CD4-positive, CD25-positive, alpha-beta regulatory T cell (primary cell): ENCODE measurements at places on chromosomes 6 and 20.

DNA sequence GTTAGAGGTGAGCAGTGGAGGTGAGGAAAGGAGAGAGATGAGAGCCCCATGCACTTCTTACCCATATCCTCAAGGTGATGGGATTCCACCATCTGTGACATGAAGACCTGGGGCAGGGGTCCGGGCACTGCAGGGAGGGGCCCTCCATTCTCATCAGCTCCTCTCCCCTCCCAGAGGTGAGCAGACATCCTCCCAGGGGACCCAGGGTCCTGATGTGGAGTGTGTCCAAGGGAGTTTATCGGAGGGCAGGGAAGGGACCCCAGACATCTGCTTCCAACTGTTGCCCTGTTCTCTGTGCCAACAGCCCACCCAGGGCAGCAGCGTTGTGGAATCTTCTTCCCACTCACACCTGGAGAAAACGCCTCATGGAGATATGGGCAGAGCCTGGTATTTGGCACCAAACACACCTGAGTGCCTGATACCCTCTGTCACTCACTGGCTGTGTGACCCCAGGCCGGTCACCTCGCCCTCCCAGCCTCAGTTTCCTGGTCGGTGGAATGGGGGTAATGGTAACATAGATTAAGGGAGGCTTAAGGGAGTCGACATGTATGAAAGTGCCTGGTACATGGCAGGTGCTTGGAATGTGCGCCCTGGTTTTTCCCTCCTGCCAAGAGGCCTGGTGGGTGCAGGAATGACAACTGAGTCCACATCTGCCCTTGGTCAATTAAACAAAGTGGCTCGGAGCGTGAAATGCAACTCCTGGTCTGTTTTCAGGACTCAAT lies 227.9 kb downstream of the PREX1 start:
- DNase-seq = no peak

GRCh38 chr6:145809785-145810184 lies 4.8 kb downstream of the FBXO30 start:
- DNase-seq = no peak

- DNase-seq = no peak
Observed at GRCh38 chr20:49545572-49545971, 22.4 kb downstream of the PTGIS start.

DNA sequence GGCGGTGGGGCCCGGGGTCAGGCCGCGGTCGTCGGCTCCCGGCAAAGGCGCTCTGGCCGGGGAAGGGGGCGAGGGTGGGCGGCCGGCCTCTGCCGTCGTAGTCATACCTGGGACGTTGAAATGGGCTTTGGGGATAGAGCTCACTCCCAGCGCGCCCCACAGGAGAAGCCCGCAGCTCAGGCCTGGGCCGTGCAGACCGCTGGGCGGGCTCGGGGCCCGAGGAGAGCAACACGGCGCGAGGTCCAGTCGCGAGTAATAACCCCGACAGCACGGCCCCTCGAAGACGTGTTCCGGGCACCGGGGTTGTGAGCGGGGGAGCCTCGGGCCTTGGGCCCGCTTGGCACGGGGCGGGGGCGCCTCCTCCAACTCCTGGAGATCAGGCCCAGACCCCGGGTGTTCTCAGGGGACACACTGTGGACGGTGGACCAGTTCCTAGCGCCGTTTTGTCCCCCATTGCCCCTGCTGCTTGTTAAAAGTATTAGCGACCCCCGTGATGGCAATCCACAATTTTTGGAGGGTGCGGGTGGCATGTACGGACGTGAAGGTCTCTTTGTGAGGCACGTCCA lies 10.9 kb downstream of the FOXC1 start:
- DNase-seq = no peak

DNA sequence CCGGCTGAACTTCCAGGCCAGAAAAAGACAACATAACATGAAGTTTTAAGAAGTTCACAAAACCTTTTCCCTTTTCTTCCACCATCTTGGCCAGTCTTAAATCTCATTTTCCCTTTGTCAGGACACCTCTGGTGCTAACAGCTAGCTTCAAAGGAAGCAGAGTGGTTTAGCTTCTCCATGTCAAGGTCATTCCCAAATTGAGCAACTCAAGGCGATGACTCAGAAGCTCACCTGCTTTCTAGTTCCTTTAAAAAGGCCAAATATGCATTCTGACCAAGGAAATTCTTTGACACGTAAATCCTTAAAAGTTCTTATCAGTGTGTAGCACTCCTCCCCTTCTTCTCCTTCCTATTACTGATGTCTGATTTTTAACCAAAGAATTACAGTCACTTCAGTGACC lies 69.6 kb upstream of the VGLL2 start:
- no peak for DNase-seq

DNA sequence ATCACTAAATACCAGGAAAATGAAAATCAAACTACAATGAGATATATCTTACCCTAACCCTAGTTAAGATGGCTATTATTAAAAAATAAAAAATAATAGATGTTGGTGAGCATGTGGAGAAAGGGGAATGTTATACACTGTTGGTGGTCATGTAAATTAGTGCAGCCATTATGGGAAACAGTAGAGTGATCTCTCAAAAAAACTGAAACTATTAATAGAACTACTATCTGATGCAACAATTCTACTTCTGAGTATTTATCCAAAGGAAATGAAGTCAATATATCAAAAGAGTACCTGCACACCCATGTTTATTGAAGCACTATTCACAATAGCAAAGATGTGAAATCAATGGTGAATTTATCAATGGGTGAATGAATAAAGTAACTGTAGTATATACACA lies 48.6 kb downstream of the HLA-A start:
- no peak for DNase-seq

DNA sequence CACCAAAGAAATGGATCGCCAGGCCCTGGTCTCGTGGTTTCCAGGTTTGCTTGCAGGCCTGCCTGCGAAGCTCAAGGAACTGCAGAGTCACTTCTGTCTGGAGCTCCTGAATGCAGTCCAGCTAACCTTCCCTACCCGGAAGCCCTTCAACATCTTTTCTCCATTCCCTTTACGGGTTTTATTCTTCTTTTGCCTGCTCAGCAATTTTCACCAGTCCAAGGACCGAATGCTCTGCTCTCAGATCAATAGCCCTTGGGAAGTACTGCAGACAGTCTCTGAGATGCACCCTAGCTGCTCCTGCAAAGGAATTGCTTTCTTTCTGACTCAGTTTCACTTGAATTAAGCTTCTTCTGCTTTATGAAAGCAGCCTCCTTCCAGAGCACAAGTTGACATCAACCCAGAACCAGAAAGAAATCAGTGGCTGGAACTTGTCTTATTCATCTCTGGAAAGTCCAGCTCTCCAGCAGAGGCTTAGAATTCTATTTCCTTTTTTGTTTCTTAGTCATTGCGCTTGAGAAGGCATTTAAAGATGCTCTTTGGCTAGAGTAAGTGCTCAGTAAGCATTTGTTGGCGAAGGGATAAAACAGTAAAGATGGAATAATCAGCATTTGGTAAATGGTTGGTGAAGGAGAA lies 18.7 kb upstream of the YWHAB start:
- no peak for DNase-seq

DNA sequence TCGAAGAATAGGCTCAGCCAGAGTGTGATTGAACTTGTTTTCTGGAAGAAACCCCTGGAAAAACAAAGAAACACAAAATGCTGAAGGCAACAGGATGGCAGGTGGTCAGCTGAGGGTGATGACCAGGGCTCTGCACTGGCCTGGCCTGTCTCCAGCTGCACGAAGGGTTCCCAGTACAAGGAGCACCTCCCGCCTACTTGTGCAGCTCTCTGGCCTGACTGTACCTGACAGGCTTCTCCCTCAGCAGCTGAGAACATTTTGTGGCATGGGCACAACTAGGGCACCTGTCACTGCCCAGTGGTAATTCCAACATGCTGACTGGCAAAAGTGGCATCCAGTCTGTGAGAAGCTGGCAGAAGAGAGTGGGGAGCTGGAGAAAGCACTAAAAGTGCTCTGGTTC lies 38.8 kb upstream of the EMILIN3 start:
- DNase-seq = no peak

DNA sequence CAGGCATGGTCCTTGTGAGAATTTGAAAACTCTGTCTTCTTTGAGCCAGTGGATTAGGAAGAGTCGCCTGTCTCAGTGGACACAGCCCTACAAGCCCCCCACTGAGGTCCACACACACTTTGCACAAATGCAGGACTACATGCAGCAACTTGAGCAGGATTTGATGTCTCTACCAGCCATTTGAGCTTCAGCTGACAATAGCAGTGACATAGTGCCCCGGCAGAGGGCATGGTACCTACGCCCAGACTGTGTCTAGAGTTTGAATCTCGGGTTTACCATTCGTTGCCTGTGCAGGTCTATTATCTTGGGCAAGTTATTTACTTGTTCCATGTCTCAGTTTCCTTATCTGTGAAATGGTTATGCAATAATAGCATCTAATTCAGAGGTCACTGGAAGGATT lies 580.1 kb downstream of the TFAP2B start:
- no peak for DNase-seq

DNA sequence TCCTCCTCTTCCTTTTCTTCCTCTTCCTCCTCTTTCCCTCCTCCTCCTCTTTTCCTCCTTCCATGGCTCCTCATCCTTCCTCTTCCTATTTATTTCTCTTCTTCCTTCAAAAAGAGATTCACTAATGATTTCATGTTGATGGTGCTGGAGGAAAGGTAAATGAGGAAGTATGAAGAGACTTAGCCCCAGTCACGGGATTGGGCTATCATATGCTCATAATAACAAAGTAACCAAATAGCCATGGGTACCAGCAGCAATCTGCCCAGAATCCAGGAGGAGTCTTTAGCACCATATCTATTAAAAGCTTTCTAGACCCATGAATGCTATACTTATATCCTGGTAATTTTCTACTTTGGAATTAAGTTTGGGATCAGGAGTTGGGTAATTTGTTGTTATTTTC lies 910.9 kb upstream of the MAP3K7 start:
- no peak for DNase-seq
